Heart right ventricle (tissue), 16 donors: ENCODE measurements at places on chromosomes 4 and X. TPM values are rescaled to one million over a fixed set of nuclear protein-coding genes. Genes with fewer than 3 reads are reported as not detected.

The TBX22 gene
- not detected for total RNA-seq

DNA sequence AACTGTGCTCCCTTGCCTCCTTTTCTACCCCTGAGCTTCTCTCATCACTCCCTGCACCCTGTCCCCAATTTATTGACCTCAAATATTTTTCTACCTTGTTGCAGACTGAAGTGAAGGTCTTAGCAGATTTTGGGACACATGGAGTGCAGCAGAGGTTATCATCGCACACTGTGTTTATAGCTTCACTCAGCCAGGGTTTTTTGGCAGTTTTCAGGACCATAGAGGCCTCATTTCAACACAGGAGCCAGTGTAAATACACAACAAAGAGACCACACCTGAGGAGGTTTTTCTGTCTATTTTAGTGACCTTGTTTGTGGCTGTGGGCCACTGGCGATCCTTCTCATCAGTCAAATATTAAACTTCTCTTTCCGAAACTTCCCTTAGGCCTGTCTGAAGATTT lies 457.1 kb downstream of the SPRY1 start:
- no peak for DNase-seq

The TFDP3 gene
- not detected for total RNA-seq

The DRD5 gene
- total RNA-seq: not detected

DNA sequence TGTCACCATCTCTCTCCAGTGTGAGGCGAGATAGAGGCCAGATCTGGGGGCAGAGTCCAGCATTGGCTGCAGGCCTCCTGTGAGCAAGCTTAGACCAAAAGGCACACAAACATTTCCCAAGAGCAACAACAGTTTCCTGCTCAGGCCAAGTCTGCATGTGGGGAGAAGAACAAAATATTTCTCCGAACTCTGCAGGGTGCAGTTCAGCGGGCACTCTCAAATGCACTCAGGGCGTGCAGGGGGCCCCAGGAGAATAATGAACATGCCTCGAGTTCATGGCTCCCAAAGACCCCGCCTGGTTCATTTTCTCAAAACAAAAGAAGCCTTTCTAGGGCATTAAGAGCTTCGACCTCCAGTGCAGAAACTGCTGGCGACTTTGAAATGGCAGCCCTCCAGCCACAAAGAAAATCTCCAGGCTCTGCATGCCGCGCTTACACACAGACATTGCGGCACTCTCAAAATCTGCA lies 57.8 kb upstream of the HELT start:
- DNase-seq: no peak

DNA sequence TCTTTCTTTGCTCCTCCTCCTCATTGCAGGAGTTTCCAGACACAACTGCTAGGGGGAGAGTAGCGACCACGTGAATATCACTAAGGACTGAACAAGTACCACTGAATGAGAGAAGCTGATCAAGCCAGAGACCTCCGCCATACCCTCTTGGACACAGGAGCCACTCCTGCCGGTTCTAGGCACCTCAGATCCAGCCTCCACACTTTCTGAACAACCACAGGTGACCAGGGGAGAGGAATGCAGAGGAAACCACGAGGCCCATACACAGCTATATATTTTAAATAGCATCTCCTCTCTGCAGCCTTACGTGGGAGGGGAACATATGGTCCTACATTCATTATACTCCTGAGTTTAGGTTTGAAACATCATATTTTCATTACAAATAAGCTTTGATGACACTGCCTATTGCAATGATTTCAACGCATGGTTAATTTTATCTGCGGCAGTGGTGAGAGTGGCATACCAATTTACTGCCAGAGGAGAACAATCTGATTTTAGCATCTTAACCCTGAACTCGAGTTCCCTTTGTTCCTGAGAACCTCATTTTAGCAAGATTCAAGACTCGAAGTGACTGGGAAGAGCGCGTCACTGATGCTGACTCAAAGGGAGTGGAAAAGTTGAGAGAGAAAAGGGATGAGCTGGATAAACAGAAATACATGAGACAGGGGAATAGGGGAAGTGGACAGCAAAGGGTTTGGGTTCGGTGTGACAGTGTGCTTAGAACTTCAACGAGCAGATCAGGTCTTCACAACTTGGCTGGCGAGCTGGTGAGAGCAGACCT lies 231.7 kb upstream of the PPARGC1A start:
- DNase-seq: no peak
